ENCODE measurements at places on chromosomes 3 and 15. TPM values are rescaled to one million over a fixed set of nuclear protein-coding genes. Genes with fewer than 3 reads are reported as not detected.

Gene IRAK2
- 8.9 TPM for total RNA-seq

Gene CIAO2A
- total RNA-seq, result 41.6 TPM

Gene GABRB3
- 6.9 TPM for total RNA-seq

Gene RBP2
- total RNA-seq, result not detected

- no peak for DNase-seq
Measured at GRCh38 chr15:64452988-64453688, 7.2 kb upstream of the ZNF609 start.

DNA sequence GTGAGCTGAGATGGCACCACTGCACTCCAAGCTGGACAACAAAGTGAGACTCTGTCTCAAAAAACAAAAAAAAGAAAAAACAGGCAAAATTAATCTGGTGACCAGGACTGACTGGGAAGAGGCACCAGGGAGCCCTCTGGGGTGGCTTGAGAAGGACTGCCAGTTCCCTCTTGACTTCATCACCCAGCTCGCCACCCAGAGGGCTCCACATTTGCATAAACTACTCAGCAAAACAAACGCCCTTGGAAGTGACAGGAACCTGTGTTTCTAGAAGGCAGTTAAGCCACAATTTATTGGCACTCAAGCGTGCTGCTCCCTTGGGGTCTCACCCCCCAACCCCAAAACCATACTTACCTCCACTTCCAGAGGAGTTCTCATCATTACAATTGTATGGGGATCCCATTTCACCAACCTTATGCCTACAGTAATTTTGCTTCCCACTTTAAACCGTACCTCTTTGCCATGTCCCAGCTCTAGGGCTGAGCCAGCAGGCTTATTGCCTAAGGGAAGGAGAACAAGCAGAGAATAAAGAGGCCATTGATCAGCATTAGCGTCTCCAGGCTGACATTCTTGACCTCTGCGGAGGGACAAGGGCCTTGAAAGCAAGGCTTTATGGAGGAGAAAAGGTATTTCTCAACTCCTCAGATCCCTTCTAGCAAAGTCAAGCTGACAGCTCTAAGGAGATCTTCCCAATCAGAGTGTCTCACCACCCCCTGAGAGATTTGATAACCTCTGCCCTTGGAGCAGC lies 357.4 kb downstream of the SHQ1 start:
- DNase-seq, result no peak

- DNase-seq, result no peak
Measured at GRCh38 chr15:52523192-52523591, 5.5 kb downstream of the MYO5A start.

GRCh38 chr3:14518893-14519292 lies 21.2 kb downstream of the GRIP2 start:
- DNase-seq, result peak; percentile 25

DNA sequence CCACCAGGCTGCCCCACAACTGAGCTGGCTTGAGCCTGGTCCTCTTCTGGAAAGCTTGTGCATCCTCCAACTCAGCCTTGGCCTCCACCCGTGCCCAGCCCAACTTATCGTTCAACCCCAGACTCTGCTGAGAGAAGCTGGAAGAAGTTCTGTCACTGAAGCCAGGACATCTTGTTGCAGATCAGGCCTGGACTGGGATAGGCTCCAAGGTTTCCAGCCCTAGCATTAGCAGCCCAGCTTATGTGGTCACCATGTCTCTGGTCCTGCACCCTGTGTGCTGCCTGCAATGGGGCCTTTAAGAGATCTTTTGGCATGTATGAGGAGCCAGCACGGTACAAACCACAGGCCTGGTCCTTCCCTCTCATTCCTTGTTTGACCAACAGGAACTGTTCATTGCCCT lies 15.2 kb upstream of the CAMP start:
- no peak for DNase-seq
